Eye (tissue), 1 donor: ENCODE measurements at places on chromosomes 11 and 22.

DNA sequence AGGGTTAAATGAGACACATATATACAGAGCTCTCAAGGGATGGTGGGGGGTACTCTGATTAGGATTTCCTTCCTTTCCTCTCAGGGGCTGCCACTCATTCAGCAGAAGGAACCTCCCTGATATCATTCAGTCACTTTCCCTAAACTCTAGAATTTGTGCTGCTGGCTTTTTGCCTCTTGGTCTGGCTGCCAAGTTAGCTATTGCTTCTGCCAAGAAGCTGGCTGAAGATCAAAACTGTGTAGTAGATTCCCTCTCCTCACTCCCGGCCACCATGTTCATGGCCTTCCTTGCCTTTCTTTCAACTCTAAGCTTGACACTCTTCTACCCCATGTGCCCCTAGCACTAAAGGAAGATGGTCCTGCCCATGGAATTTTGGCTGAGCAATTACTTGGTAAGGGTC is 18.7 kb downstream of the SLC6A5 start:
- DNase-seq, result no peak

DNA sequence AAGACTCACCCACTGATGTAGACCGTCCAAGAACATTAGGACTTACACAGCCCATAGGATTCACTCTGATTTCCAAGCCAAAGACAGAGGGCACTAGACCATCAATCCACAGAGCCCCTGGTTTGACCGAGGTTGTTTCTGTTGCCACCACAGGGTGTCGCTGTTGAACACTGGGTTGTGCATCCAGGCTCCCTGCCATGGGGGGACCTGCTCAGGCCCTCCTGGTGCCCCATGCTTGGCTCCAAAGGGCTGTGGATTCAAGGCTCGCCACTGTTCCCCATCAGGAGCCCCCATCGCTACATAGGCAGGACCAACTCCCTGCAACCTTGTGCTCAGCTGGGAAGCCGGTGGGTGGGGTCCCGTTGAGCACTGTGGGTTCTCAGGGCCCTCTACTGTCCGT is 128.0 kb upstream of the ANO1 start:
- DNase-seq, result peak; percentile 39

DNA sequence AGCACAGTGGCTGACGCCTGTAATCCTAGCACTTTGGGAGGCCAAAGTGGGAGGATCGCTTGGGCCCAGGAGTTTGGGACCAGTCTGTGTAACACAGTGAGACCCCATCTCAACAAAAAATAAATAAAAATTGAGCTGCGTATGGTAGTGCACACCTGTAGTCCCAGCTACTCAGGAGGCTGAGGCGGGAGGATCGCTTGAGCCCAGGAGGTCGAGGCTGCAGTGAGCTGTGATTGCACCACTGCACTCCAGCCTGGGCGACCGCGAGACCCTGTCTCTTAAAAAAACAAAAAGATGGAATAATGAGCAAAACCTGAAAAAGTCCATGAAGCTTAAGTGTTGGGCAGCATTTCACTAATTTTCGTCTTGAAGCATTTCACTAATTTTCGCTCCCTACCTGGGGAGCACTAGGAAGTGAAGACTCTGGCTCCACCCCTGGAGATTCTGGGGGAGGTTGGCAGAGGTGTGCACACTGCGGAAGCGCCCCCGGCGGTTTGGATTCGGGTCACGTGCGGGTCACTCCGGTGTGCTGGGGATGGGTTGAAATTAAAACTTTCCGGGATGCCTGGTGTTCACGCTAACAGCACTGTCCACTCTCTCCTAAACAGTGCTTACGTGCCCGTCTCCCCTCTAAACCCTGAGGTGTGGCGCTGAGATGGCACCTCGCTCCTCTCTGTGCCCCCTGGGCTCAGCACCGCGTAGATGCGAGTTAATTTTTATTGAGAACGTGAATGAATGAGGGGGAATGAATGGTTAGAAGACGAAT is 906 bp upstream of the NAA40 start:
- DNase-seq, result no peak

DNA sequence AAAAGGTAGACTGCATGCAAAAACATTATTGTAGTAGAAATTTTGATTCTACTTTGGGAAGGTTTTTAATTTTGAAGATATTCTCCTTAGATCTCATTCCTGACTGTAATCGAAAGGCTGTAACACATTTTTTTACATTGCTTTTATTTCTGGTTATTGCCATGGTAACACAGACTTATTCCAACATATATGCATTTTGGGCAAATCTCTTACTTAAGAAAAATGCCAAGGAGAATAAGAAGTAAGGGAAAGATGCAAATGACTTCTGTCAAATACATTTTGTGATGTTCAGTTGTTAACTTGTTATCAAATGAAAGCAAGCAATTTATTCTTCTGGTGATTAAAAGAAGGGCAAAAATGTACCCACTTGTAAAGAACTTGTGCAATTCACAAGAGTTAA is 267.5 kb downstream of the AASDHPPT start:
- no peak for DNase-seq

DNA sequence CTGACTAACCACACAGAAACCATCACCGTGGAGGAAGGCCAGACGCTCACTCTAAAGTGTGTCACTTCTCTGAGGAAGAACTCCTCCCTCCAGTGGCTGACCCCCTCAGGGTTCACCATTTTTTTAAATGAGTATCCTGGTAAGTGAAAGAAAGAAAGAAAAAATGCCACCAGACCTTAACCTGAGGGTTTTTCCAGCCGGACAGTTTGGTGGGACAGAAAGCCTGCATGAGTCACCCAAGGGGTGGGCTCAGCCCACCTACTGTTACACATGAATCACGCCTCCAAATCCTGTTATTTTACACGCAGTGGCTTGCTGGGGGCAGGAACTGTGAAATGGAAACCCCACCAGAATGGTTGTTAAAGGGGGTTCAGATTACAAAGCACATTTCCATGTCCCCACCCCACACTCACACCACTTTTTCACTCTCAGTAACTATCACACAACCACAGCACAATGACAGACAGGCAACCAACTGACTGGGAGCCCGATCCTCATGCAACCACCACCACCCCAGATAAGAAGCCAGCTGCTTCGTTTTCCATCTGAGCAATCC is 11.9 kb downstream of the CRTAM start:
- no peak for DNase-seq

DNA sequence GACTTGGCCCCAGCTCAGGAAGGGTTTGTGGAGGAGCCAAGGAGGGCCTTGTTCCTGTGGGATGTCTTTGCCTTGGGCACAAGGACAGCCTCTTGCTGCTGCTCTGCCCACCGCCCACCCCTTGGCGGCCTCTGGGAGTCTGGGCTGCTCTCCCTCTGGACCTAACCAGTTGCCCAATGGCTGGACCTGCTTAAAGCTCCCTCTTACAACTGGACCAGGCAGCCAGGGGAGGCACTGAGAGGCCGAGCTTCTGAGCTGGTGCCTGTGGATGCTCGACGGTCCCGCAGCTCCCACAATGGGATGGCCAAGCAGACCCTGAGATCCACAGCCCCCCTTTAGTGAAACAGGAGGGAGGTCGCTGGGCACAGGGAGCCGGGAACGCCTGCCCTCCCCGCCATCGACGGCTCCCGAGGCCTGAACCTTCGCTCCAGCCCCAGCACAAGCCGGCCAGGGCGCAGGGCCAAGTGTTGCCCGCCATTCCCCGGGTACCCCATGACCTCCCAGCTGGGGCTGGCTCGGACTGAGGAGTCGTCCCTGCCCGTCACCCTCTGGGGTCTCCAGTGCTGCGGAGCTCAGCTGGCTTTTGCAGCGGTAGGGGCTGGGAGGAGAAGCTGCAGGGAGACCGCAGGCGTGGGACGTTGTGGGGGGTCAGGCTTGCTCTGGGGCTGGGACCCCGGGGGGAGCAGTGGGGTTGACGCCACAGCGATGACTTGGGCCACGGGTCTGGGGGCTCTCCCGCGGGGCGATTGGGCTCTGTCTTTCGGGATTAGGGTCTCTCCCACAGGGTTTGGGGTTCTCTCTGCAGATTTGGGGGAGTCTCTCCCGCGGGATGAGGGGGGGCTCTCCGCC is 584 bp upstream of the GAL start:
- no peak for DNase-seq

- no peak for DNase-seq
Measured at GRCh38 chr11:94574193-94574961, 7.2 kb downstream of the PIWIL4 start.

DNA sequence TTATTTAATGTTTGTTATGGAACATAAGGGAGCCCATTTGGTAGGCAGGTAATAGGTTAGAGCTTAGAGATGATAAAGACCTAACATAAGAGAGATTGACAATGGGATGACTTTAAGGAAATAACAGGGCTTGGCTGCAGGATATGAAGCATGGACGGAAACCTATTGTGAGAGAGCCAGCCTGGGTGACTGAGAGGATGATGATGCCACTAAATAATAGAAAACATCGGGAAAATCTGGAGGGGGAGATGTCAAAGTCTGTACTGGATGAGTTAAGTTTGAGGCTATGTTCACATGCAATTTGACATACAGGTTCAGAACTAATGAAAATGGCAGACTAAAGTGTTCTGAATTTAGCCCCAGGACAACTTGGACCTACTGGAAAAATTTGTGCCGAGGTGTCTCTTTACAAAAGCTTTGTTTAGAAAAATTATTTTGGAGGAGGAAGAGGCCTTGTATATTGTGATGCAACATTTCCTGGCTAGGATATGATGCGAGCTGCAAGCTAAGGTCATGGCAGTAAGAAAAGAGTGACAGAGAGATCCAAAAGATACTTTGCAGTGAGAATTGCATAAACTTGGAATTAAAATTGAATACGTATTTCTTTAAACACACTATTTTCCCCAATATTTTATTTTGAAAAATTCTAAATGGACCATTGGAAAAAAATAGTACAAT is 339.3 kb upstream of the PLET1 start:
- DNase-seq, result no peak

GRCh38 chr11:29816359-29816758 is 200.5 kb downstream of the KCNA4 start:
- DNase-seq, result no peak

DNA sequence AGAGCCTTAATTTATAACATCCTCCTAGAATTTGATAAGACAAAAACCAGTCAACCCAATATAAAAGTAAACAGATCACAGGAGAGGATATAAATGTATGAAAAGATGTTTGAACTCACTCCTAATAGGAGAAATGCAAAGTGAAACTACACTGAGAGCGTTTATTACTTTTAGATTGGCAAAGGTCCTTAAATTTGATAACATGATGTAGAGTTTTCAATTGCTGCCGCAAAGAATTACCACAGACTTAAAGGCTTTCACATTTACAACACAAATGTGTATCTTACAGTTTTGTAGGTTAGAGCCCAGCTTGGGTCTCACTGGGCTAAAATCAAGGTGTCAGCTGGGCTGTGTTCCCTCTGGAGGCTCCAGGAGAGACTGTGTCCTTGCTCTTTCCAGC is 9.1 kb upstream of the POU2AF2 start:
- no peak for DNase-seq

DNA sequence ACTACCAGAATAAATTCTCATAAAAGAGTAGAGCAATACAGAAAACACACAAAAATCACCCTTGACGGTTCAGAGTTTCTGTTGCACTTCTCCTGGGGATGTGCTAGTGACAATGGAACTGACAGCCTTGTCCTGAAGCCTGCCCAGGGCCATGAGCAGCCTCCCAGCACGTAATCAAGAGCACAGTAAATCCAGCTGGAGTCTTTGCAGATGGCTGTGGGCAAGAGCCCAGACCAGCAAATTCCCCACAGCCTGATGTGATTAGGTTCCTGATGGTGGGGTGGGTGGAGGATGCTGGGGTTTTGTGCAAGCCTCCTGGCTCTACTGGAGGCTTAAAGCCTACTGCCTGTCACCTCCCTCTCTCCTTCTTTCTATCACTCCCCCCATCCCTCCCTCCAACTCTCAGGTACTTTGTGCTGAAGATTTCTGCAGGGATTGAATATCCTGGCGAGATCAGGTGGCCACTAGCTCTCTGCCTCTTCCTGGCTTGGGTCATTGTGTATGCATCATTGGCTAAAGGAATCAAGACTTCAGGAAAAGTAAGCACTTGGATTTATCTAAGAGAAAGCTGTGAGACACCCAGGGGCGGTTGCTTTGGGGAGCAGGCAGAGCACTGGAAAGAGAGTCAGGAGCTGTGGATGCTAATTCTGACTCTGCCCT is 18.1 kb downstream of the SLC6A5 start:
- DNase-seq, result no peak

DNA sequence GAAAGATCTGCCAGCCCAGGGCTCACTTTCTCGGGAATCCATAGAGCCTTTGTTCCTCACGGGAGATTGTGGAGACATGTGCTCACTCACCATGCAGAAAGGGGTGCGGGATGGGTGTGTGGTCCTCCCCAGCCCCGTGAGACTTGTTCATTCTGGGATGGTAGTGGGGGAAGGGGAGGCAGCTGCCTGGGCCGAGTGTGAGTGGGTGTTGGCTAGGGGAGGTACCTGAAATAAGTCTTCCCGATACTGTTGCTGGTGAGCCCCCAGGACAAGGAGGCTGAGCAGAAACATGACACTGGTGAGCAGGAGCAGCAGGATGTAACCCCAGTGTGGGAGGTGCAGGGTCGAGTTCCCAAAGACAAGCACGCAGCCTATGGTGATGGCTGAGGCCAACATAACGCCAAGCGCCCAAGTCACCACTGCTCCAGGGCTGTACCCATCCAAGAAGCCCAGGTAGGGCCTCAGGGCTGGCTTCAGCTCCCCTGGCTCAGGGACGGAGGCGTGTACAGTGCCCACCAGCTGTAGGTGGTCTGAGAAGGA is 2.8 kb downstream of the SLC7A4 start:
- no peak for DNase-seq

DNA sequence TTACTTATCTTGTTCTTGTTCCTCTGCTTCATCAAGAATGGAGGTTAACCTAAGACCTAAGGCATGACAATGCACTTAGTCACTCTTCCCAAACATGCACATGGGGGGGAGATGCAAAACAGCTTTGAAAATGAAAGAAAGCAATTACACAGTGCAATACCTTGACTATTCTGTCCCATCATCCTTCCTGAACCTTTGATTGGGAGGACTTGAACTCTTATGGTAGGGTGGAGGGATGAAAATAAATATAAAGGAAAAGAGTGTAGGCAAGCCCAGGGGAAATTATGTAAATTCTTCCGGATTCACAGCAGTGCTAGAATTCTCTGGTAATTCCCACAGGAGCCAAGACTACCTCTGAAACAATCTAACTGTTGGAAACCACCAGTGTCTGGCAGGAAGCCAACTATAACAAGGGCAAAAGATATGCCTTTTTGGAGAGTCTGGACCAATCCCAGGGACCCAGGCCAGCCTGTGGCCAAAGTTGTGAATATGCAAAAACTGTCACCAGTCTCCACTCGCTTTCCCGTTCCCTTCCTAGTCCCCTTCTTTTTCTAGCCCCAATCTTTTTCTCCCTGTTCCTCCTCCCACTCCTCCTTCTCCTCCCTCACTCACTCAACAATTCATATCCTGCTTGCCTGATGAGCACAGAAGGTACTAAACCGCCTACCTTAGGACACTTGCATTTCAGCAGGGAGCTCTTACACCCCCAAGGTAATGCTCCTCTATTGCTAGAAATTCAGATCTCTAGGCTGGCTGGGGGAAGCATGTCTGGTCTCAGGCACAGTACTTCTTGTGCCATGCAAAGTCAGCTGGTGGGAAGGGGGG is 2.5 kb upstream of the RCN1 start:
- DNase-seq, result no peak
